Bone marrow (tissue), 2 donors: ENCODE measurements at places on chromosomes 12 and 14.

DNA sequence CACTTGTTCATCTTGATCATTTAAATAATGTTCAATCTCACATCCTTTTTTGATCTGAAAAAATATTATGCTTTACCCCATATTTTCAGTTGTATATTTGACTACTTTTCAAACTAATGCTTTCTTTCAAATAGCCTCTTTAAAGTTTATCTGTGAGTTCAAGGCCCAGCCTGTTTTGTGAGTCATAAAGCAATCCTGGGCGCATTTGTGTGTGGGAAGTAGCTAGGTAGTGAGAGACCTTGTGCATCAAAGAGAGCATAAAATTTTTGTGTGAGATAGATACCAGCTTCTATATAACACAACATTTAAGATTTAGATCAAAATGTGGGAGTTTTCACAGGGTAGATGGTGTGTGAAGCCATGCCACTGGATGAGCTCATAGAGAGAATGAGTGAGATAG, 405.6 kb downstream of the NAV3 start:
- no peak for DNase-seq

GRCh38 chr12:96047229-96048211, 12.1 kb upstream of the LTA4H start:
- DNase-seq: no peak

DNA sequence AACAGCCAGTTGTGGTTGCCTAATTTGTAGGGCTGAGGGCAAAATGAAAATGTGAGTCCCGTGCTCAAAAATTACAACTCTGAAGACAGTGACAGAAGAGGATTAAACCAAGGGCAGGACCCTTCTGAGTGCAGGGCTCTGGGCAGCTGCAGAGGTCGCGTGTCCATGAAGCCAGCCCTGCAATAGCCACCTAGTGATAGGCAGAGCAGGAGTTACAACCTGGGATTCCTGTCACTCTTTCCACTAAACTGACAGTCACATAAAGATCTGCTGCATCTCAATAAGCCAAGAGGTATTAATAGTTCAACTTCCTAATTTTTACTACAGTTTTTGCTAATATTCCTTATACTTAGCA, 94.1 kb downstream of the SLC2A13 start:
- no peak for DNase-seq

DNA sequence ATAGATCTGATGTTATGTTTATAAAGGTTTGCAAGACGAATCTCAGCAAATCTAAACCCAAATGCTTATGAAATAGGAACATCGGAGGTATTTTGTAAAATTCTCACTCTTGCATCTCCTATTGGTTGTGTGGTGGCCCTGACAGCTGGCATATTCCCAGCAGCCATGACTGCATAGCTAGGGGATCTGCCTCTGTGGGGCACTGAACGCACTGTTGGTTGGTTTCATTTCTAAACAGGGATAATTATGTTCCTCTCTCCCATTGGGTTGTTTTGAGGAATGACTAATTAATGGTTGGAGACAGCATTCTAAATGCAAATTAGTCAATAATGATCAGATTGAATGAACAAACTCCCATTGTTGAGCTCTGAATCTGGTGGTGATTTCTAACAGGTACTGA, 2.7 kb upstream of the BEST3 start:
- DNase-seq: no peak

- no peak for DNase-seq
These were observed 13.4 kb downstream of the GRIP1 start for GRCh38 chr12:66665435-66665985.

GRCh38 chr14:68628605-68629310, 164.1 kb downstream of the ZFP36L1 start:
- DNase-seq: no peak

DNA sequence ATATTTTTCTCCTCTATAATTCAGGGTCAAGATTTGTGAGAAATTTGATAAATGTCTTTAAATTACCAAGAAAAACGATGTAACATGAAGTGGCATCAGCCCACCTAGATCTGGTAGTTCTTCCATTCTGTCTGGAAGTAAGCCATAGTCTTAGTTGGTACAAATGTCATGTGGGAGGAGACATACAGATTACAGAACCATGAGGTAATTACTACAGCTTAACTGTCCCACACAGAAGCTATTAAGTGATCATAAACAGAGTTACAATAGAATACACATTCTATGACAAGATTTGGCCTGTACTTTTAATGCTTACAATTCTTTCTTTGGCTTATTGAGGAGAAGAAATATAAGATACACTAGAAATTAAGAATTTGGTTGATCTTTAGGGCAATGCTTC, 13.7 kb upstream of the SIX1 start:
- DNase-seq: no peak

DNA sequence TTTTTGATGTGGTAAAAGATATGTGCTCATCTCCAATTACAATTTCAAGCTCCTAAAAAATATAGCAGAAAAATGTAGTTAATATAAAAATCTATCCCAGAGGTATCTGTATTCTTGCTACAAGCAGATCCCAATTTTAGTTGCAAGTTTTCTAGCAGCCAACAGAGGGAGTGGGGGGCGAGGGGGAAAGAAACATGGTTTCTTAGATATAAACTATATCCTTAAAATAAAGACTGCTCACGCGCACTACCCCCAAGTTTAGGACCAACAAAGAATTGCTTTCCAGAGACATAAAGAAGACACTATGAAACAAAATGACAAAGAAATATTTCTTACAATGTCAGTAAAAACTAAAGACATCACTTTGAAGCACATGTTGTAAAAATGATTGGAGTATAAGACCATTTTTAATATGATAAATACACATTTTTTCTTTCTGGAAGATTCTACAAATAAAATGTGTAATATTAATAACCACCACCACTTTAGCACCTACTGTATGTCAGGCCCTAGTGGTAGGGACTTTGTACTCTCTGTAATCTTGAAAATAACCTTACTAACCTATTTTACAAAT, 5.4 kb downstream of the MAGOHB start:
- no peak for DNase-seq

- DNase-seq: peak; percentile 31
These were observed 41.3 kb upstream of the C12orf71 start for GRCh38 chr12:27123642-27124041.

DNA sequence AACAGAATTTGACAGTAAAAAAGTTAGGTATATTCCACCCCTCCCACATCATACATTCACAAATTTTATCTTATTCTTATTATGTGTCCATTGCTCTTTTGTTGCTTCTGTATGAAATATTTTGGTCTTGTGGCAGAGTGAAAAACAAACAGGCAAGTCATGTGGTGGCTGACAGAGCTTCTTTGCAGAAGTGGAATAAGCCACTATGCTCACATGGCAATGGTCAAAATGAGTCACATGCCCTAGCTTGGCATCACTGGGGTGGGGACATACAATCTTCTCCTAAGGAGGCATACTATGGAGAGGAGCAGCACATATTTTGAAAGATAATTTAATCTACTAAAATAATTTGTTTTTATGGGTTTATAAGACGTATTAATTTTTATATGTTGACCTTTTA, 27.7 kb upstream of the CMA1 start:
- DNase-seq: no peak

GRCh38 chr12:129332286-129332685, 479.0 kb downstream of the GLT1D1 start:
- DNase-seq: no peak

DNA sequence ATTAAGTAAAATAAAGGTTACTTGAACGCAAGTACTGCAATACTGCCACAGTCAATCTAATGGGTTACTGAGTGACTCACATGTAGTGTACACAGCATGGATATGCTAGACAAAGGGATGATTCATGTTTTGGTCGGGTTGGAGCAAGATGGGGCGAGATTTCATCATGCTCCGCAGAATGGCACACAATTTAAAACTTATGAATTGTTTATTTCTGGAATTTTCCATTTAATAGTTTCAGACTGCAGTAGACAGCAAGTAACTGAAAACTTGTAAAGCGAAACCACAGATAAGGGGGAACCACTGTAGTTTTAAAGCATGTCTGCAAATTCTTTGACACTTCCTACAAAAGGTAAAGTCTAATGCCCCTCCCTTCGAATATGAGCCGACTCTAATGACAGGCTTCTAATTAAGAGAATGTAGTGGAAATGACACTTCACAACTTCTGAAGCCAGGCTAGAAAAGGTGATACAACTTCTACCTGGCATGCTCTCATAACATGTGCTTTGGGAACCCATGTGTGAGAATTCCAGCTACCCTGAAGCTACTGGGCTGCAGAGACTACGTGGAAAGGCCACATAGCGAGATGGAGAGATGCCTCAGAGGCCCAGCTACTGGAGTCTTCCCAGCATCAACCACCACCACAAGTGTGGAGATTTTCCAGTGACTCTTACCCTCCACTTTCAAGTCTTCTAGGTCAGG, 13.9 kb upstream of the TCP11L2 start:
- DNase-seq: no peak

DNA sequence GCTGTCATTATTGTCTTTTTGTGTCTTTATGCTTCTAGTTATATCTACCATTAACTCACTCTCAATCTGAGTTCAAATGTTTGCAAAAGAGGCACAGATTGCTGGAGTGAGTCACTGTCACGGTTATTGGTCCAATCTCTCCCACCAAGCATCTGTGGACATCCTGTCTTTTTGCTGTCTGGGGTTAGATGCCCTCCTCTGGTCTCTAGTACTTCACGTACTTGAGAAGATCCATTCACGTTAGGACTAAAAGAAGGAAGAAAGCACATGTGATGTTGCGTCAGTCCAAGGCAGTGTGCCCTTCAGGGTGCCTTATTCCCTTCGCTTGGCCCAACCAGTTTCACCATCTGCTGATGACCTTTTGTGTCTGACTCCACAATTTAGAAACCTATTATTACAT, 72.3 kb upstream of the STXBP6 start:
- no peak for DNase-seq

GRCh38 chr14:29773990-29774389, 153.7 kb downstream of the PRKD1 start:
- no peak for DNase-seq

DNA sequence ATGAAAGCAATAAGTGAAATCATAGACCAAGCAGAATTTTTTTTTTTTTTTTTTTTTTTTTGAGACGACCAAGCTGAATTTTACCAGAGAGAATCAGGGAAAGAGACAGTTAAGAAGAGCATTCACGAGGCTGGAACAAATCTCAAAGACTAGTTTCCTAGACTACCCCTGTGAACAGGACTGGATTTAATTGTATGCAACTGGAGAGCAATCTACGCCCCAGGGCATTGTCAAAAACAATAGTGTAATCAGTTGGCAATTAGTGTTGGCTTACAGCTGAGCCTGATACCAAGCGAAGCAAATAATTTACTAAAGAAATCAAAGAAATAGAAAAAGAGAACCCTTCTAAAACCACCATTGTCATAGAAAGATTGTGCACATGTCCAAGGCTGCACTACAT, 232.9 kb upstream of the CPNE8 start:
- DNase-seq: no peak

DNA sequence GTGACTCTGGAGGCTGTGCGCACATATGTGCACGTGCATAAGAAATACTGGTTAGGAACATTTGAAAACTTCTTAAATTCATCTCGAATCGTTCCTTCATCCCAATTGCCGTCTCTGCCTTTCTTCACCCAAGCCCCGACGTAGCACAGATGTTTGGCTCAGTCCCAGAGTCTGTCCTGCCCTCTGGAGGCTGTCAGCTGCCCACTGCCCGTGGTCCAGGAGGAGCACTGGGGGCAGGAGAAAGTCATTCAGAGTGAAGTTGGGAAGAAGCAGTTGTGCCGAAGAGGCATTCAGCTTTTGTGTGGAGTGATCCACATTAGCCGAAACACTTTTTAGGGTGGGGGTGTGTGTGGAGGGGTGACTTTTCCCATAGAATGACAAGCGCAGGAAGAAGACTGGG, 124.9 kb downstream of the TSPAN9 start:
- DNase-seq: no peak

DNA sequence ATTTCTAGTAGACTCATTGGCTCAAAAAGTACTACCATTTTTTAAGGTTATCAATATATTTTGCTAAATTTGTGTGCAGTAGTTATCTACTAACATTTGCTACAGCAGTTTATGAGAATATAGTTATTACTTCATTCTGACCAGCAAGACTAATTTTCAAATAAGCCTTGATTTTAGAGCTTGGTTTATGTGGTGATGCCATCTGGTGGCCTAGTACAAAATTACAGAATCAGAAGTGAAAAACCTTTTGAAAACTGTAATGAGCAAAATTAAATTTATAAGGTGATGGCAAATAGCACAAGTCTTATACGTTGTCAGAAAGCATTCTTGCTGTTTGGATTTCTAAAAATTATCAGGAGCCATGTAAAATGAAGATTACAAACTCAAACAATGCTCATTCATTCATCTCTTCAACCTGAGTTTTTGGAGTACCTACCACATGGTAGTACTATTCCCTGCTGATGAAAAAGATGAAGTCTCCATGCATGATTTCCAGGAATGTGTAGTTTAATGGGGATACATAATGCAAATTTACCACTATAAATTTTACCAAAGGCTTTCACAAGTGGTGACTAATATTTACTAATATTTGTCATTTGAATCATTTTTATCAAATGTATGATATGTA, 51.0 kb downstream of the MAGOHB start:
- no peak for DNase-seq

DNA sequence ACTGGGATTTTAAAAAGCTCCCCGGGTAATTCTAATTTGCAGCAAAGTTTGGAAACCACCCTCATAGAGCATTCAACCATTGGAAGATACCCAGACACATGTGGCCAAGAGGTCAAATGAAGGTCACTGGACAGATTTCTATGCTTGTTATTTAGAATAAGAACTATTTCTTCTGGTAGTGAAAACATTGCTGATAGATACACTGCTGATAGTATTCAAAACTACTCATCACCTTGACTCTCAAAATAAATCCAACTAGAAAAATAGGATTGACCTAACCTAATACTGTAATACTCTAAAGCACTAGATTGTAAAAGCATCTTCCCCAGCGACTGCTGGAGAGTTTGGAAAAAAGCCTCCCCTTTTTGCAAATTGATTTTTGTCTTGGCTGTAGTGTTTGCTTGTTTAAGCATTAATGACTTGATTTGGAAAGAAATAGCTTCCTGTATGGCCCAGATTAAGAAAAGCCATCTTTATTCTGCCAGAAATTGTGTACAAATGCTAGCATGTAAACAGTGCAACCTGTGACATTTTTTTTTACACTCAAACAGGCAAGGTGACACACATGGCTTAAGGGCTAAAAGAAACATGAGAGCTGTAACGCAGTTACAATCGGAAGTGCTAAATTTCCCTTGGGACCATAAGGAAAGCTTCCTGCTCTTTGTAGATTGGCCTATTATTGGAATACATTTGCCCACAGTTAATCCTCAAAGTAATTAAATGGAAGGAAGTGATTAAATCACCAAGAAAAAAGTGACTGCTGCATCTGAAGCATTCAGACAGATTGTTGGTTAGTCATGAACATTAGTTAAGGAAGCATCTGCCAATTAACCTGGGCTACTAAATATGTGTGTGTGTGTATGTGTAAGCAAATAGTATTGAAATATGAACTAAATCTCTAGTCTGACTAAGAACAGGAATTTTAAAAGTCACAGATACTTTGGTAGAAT, 356.5 kb upstream of the ATP2B1 start:
- no peak for DNase-seq

DNA sequence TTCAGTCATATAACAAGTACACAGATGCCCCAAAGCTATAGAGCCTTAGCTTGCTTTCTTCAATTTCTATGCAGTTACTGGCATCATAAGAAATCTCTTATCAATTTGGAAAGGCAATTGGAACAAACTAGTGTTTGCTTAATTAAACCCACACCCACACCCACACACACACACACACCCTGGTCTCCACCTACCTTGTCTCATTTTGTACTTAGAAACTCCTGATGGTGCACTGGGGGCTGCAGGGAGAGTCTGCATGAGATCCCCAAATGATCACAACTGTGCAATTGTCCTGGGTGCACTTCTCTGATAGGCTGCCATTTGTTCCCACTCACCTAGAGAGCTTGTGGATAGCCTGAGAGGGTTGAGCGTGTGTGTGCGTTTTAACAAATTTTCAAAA, 40.5 kb upstream of the PTCSC3 start:
- DNase-seq: no peak

- DNase-seq: no peak
These were observed 3.0 kb downstream of the HOXC9 start for GRCh38 chr12:54002915-54003389.
